Ammon's horn (tissue), 1 donor: ENCODE measurements at places on chromosomes 1 and 21.

- DNase-seq: no peak
Observed at GRCh38 chr1:36523850-36524249, 41.1 kb upstream of the CSF3R start.

GRCh38 chr1:156502894-156503697 lies 2.5 kb upstream of the MEF2D start:
- DNase-seq: peak; percentile 84

DNA sequence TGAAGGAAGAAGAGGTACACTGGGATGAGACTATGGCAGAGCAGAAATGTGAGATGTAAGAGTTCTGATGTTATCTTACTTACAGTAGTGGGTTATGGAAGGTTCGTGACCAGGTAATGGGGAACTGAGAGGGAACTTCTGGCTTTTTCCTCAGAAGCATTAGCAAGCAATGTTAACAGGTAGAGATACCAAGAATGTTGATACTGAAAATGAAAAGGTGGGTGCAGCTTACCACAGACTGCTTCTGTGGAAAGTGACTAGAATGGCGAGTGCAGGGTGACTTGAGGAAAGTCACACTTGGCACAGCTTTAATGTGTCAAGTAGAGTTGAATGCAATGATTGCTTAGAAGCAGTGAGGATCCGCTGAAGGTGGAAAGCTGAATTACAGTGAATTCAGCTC lies 70.8 kb downstream of the PLA2G4A start:
- no peak for DNase-seq

DNA sequence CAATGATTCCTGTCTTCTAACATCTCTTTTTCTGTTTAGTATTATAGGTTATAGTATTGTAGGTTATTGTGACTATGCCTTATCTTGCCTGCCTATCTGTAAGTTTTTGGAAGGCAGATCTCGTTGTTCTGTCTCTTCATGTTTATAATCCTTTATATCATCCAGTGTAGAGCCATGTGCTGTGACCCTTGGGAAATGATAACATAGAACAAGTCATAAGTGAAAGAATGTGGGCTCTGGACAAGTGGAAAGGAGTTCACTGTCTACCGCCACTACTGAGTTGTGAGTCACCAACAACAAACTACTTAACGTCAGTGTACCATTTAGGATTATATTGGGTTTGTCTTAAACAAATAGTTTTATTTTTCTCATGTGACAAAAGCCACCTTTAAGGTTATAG lies 139.3 kb downstream of the LYPLAL1 start:
- DNase-seq: no peak

DNA sequence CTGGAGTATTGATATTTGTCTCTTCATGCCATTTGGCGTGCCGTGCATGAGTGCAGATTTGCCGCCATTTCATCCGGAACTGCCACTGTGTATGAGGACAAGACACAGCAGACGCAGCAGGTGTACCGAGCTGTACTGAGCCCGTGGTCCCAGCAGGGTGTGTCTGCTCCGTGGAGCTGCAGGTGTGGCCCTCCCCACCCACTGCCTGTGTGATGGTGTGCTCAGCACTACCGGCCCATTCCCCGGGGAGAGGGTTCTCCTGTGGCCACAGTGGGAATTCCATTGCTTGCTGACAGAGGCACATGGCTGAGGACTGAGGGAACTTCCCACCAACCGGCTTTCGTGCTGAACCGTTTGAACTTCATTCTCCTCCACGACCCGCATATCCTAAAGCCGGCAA lies 34.3 kb upstream of the COL6A1 start:
- no peak for DNase-seq

GRCh38 chr1:198153804-198154203 lies 3.0 kb upstream of the NEK7 start:
- no peak for DNase-seq

- no peak for DNase-seq
Observed at GRCh38 chr1:154996966-154997701, 3.7 kb downstream of the LENEP start.

GRCh38 chr1:25804244-25804963 lies 4.4 kb downstream of the SELENON start:
- no peak for DNase-seq
